ENCODE measurements at places on chromosomes 13 and 19.

DNA sequence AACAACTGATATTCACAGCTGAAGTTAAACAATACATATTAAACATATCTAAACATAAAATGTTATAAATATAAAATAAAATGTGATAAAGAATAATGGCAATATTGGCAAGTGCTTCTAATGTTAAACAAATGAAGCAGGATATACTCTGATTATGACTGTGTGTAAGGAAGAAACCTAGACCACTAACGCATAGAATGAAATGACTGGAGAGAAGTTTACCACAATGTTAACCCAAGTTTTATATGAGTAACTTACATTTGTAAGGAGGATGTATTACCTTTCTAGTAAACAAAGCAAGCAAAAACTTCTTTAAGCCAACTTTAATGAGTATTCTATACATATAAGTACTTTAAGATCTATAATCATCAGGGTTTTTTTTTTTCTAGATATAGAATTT is 43.0 kb downstream of the RB1 start:
- no peak for DNase-seq

DNA sequence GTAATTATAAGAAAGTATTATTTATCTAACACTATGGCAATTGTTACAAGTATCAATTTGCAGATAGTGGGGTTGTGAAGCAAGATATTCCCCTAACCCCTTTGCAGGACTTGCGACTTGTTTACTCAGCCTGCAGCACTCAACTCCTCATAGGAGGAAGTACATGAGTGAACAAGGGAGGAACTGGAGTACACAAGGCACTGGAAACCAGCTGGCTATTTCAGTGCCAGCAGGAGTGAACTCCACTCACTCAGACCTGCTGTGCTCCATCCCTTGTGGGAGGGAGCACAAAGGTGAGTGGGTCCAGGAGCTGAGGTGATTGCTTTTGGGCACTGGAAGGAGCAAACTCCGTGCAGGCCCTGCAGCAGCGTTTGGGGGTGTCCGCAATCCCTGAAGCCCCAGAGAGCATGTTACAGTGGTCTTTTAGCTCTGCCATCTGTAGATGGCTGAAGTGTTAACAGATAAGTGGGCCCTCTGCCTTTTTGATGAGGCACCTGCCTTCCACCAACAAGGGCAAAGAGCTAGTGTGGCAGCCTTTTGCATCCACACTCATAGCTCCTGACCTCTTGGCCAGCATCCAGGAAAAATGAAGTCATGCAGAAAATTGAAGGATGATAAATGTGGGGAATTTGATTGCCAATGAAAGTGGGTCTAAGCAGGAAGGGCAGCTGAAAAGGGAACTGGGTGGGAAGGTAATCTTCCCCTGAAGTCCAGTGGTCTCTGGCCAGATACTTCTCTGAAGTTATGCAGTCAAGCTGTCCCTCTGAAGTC is 802.2 kb upstream of the MIR17HG start:
- DNase-seq, result no peak

GRCh38 chr13:37729876-37730275 is 131.3 kb upstream of the POSTN start:
- no peak for DNase-seq

DNA sequence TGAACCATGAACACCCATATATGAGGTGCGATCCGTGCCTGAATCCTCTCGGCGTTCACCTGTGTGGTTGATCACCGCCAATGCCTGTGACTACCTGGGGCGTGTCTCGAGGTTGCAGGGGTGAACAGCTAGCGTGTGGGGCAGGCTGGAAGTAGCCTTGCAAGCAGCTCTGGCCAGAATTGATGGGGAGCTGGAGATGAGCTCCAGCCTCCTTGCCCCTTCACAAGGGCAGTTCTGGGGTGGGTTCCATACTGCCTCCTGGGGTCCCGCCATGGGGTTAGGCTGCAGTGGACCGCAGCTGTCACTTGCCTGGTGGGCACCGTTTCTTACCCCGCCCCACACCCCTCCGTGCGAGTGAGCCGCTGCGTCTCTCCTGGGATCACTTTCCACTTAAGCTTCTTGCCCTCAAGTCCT is 154.5 kb upstream of the SOX1 start:
- no peak for DNase-seq

DNA sequence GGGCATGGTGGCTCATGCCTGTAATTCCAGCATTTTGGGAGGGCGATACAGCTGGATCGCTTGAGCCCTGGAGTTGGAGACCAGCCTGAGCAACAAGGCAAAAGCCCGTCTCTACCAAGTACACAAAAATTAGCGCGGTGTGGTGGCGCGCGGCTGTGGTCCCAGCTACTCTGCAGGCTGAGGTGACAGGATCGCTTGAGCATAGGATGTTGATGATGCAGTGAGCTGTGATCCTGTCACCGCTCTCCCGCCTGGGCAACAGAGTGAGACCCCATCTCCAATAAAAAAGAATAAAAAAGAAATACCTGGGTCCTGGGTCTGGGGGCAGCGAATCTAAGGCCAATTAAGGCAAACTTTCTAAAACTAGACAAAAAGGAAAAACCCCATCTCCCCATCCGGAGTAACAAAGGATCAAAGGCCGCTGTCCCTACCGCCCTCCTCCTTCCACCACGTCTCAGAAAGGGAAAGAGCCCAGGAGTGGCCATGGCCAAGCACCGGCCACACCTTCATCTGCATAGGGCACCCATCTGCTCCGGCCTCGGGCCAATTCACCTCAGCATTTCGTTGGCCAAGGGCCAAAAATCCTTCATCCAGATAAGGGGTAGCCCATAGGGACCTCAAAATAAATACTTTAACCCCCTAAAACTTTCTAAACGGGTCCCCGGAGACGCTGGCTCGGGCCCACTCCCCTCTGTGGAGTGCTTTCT is 851 bp downstream of the ZNF320 start:
- DNase-seq, result peak; percentile 20

DNA sequence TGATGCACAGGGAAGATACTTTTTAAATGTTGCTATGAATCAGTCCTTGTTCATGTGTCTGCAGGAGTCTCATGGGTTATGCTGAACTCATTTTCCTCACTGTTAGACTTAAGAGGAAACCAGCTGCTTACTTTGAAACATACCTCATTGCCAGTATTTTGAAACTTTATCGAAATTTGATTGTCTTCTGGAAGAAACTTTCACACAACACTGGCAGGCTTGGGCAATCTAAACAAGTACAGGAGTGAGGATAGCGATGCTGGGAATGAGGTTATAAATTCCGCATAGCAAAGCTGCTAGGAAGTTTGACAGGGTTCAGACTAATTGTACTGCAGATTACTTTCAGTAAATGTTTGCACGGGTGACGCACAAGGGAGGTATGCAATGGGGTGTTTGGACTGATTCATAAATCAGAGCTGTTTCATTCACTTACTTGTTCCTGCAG is 245.7 kb downstream of the DNAJC15 start:
- peak; percentile 87 for DNase-seq

DNA sequence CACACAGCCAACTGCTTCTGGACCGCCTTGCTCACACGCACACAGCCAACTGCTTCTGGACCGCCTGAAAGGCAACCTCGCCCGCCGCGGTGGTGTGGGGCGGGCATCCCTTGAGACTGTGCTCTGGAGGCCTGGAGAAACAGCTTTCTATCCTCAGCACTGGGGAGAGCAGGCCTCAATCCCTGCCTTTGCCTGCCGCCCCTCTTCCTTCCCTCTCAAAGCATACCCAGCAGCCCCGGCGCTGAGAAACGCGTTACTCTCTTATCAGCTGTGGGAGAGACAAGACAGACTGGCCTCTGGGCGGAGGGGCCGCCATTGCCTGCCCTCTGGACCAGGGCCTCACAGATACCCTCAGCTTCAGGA is 2.9 kb downstream of the LIPE start:
- DNase-seq, result no peak

DNA sequence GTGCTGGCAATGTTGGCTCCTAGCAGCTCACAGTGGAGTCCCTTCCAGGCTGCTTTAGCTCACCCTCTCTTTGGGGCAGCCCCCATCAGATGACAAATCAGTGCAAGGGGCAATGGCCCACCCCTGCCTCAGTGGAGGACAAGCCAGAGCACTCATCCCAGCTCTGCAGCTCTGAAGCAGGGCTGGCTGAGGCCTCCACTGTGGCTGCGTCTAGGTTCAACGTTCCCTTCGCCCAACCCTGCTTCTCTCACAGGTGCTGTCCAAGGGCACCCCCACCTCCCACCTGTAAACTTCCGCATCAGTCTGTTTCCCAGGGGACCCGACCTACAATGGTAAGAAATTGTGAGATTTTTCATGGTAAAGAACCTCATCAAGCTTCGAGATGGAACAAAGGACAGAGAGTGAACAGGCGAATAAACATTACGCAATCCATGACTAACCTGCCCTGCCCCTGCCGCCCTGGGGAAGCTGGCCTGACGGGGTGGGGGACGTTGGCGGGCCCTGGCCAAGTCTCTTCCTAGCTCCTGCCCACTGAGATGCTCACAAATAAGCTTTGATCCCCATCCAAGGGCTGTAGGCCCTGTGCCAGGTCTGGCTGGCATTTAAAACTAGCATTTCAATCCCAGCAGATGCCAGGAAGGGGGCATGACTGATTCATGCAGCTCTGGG is 40.5 kb downstream of the DZIP1 start:
- DNase-seq, result no peak

GRCh38 chr13:40640202-40640601 is 26.2 kb downstream of the FOXO1 start:
- no peak for DNase-seq

DNA sequence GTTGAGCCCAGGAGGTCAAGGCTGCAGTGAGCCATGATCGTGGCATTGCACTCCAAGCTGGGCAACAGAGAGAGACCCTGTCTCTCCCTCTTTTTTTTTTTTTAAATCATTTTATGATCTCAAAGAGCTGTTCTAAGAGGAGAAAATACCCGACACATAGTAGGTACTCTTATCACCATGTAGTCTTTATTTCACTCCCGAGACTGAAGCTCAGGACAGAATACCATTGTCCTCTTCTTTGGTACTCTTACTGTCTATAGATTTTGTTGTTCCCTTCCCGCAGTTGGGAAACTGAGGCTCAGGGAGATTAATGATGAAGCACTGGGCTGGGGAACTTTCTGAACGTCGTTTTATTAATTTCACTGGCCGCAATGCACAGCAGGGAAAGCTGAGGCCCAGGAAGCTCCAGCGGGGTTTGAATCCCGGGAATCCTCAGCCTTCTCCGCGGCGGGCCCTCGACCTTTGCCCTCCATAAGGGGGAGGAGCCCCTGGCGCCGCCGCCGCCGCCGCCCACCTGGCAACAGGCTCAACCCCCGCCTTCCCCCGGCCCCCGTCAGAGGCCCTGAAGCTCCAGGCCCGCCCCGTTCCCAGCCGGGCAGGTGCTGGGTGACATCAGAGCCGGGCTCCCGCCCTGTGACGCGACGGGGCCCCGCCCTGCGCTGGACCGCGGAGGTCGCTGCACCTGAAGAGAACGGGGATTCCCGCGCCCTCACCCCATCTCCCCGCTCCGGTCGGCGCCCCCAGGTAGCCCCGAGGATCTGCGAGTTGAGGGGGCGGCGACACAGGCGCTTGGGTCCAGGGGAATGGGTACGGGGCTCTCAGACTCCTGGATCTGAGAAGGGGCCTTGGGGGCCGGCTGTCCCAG is 1.6 kb downstream of the MYH14 start:
- DNase-seq, result no peak
